ENCODE measurements at places on chromosomes 11 and 22.
A peak's percentile ranks its signal among the peaks of the same experiment; 100 is the strongest.

DNA sequence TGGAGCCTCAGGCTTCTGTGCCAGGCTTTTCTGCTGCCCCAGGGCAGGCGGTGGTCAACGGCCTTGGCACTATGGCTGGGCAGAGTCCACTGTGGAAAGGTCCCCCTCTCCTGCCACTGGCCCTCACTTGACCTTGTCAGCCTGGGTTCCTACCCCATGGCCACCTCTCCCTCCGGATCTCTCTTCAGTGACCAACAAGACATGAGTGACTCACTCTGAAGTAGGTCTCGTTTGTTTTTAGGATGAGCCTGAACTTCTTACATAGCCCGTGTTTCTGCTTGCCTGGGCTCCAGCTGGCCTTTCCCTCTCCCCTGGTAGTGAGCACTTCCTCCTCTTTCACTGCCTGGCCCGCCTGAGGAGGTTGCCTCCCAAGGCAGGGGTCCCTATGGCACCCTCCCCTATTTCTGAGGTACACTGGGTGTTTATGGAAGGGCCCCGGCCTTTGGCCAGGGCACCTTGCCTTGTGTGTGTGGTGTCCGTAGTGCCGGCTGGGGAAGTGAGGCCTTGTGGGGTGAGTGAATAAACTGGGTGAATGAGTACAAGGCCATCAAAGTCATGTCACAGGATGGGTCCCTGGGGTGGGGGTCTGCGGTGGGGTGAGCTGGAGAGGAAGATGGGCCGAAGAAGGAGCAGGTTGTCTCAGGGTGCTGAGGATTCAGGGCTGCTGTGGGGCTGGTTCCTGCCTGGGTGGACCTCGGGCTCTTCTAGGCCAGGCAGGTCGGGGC is 5.0 kb downstream of the SHANK3 start:
- DNase-seq, result no peak

GRCh38 chr11:57903011-57903410 is 120.7 kb upstream of the OR9Q1 start:
- DNase-seq, result no peak

GRCh38 chr11:118342503-118343161 is at the start of gene CD3D:
Gene CD3D, minus strand, starts transcription at chr11:118342705. Its CDS starts 98 bp downstream, at chr11:118342607.
- no peak for DNase-seq

GRCh38 chr11:61460474-61460881 is 30.6 kb downstream of the SDHAF2 start:
- no peak for DNase-seq

DNA sequence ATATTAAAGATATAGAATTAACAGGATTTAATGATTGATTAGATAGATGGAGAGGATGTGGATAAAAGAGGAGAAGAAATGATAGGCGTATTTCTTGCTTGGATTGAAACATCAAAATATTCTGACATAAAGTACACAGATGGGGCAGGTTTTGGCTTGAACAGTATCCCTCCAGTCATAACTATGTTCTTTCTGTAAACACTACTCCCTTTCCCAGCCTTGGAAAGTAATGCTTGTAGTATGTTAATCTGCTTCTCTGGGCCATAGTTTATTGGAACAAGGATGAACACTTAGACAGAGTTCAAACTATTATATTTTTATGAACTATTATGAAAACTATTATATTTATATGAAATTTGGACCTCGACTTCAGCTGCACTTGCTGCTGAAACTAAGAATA is 419.2 kb downstream of the AASDHPPT start:
- DNase-seq, result no peak

GRCh38 chr11:2837096-2837601 is 48.4 kb downstream of the CDKN1C start:
- DNase-seq, result peak; percentile 23

GRCh38 chr11:92340839-92341238 is 116.2 kb downstream of the FAT3 start:
- no peak for DNase-seq

DNA sequence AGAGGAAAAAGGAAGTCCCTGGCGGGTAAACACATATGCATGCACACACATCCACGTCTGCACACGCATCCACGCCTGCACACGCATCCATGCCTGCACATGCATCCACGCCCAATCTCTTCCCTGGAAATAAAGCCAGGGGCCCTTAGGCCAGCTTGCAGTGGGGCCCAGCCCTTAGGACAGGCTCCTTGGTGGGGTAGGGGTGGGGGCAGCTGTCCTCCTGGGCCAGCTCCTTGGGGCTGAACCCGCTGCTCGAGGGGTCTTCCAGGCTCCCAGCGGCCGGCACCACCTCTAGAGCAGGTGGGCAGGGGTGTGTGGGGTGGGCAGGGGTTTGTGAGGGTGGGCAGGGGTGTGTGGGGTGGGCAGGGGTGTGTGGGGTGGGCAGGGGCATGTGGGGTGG is 1.9 kb downstream of the C11orf21 start:
- no peak for DNase-seq

DNA sequence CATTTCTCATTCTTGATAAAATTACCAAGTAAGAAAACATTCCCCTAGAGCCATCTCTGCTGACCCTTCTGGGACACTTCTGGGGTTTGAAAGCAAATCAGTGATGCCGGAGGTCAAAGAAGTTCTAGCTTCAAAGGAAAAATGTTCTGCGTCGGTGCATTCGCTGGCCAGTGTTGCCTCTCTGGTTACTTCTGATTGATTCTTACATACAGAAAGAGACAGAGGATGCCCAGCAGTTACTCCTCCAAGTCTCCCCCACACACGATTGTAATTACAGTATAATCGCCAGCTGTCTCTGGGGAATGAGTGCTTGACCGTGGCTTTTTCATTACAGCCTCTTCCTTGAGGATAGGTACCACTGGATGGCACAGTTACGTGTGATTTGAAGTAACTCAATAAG is 150.9 kb downstream of the SNX19 start:
- no peak for DNase-seq

GRCh38 chr11:102882389-102883024 is 7.7 kb upstream of the MMP12 start:
- DNase-seq, result peak; percentile 95

DNA sequence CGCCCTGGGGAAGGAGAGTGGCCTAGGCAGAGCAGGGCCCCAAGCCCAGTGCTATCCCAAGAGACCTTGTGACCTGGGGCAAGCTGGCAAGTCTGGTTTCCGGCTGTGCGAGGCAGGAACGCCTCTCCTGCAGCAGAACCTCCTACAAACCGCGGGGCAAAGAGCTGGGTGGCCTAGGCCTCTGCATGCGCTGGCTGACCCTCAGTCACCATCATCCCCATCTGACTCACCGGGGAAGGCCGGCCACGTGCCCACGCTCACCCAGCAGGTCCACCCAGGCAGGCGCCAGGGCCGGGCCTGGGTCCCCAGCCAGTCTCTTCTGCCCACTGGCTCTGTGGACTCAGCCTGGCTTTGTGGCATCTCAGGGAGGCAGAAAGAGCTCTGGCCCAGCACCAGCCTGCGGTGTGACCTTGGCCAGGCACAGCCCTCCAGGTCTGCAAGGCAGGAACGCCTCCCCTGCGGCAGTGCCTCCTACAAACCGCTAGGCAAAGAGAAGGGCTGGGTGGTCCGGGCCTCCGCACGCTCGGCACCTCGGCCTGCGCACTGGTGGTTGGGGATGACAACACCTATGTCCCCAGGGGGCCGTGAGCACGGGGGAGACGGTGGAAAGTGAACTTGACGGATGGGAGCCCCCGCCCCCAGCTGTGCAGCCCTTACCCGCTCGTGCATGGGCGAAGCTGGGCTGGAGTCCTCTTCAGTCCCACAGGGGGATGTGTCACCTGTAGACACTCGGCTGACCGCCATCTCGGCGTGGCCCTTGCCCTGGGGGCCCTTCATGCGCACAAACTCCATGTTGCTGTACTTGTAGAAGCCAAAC is 38.2 kb downstream of the KIAA0930 start:
- peak; percentile 55 for DNase-seq

GRCh38 chr11:70131606-70132190 is 53.6 kb downstream of the ANO1 start:
- DNase-seq, result no peak

- DNase-seq, result no peak
Observed at GRCh38 chr11:75556275-75556674, 5.8 kb upstream of the SERPINH1 start.

DNA sequence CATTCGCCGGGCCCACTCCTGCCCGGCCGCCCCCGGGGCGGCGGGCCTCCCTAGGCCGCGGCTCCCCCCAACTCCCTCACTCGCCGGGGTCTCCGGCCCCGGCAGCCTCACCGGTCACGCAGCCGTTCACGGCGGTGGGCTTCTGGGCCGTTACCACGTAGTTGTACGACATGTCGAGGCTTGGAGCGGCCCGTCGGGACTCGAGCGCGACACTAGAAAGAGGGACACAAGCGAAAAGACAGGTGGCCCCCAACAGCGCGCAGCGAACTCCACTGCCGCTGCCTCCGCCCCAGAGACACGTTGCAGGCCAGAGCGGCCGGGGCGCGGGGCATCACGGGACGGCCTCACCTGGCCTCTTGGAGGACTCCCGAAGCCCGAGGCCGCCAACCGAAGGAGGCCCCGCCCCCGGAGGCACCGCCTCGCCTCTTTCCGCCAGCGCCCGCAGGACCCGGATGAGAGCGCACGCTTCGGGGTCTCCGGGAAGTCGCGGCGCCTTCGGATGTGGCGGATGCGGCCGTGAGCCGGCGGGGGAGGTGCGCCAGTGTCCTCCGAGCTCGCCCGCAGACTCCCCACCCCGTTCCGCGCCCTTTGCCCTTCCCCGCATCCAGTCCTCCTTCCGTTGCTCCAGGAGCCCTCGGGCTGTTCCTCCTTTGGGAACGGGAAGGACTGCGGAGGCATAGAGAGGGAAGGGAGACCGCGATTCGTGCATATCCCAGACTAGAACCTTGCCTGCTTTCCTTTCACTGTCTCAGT is at the start of the genes DDB1 and TKFC:
TSS of gene DDB1 (minus strand) at position 309 of the 753 bp plus-strand sequence. CDS start at position 172, 137 bp downstream.
TSS of gene TKFC (plus strand) at position 432 of the 753 bp plus-strand sequence. CDS start 1,501 bp downstream, outside the sequence.
- DNase-seq, result peak; percentile 92

DNA sequence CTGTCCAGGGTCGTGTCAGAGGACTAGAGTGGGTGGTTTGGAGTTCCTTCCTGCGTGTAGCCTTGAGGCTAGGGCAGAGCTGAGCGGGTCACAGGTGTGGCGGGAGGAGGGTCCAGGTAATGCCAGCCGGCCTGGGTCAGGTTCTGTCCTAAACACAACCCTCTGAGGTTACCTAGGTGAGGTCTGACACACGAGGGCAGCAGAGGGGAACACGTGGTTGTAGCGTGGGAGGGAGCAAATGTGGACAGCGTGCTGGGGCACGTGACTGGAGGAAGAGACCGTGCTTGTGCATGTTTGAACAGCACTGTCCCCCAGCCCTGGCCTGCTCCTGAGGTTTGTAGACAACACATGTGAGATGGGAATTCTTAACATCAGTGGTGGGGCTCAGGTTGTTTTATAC is 13.1 kb downstream of the MOV10L1 start:
- DNase-seq, result peak; percentile 10

Measured in suppressor macrophage treated with lipopolysaccharide for 4 hours (primary cell).